Left lung (tissue), 14 donors: ENCODE measurements at places on chromosomes 4 and X. TPM values are rescaled to one million over a fixed set of nuclear protein-coding genes. Genes with fewer than 3 reads are reported as not detected.

FRMPD3 gene
- 0.32 TPM for total RNA-seq

MAGEA1 gene
- total RNA-seq, result not detected

PITX2 gene
- not detected for total RNA-seq

- no peak overlapping the region for H3K27ac ChIP-seq
- H3K4me1 ChIP-seq, result no peaks in the 10 kb centered on the region
- no peak for DNase-seq
- no peak overlapping the region for H3K4me3 ChIP-seq
- no peaks in the 10 kb centered on the region for H3K36me3 ChIP-seq
Measured at GRCh38 chrX:17882680-17883079, 21.6 kb upstream of the RAI2 start.

- H3K36me3 ChIP-seq, result peaks cover 15% of the 10 kb centered on the region
- peaks cover 9% of the 10 kb centered on the region for H3K27me3 ChIP-seq
- no peak overlapping the region for H3K27ac ChIP-seq
Measured at GRCh38 chr4:83107631-83108030, 6.9 kb downstream of the PLAC8 start.

DNA sequence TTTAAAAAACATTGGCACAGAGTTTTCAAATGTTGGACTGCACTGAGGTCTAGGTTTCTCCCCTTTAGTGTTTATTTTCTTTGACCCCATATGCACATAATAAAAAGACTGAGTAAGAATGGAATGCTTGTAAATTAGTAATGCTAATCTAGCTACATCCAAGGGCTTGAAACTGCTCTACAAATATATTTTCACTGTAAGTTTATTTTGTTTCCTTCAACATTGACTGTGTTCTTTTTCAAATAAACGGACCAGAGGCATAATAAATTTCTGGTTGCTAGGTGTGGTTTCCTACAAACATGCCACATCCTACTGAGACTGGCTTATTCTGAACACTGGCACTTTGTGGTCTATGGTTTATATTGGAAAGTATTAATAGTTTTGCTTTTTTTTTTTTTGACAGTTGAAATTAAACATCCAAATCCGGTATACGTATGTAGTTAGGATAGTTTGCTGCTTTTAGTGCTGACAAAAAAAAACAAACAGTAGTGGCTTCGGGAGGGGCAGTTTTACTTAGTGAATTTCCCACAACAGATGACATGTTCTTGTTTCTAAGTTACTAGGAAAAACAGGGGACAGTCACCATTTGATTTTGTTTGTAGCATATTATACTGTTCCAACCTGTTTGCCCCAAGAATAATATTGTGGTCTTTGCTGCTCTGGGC is 13.2 kb downstream of the CA5B start:
- peaks cover 8% of the 10 kb centered on the region for H3K4me1 ChIP-seq
- H3K36me3 ChIP-seq, result no peaks in the 10 kb centered on the region
- no peaks in the 10 kb centered on the region for H3K27me3 ChIP-seq
- no peak overlapping the region for H3K4me3 ChIP-seq

- H3K4me1 ChIP-seq, result peaks cover 6% of the 10 kb centered on the region
- H3K27me3 ChIP-seq, result no peaks in the 10 kb centered on the region
- no peak for DNase-seq
Measured at GRCh38 chr4:107870236-107870635, 45.5 kb downstream of the SGMS2 start.

DNA sequence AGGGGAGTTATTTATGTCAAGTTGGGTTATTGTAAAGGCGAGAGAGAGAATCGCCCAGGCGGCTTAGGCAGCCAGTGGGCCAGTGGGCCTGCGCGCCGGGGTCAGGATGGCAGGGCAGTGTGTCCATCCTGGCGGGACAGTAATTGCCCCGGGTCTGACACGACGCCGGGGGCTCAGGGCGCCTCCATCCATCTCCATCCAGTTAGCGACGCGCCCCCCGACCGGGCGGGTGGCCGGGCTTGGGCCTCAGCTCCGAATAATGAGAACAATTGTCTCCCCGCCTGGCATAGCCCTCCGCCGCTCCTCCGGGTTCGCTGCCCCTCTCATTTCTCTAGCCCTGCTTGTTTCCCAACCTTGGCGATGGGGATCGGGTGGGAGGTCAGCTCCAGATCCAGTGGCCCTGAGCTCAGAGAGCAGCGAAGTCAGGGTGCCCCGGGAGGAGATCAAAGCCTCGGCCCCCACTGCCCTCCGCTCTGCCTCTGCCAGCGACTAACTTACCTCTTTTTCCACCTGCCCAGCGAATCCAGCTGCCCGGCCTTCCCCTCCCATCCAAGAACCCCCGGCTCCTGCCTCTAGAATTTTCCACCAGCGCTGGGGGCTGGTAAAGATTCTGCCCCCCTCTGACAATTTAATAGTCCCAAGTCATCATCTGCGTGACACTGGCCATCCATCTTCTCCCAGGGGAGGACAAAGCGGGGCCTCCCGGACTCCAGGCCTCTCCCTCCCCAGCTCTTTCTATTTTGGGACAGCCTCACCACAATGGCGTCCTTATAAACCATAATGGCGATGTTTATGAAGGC is 56.9 kb upstream of the TMEM33 start:
- peaks cover 100% of the 10 kb centered on the region for H3K27me3 ChIP-seq
- peaks cover 15% of the 10 kb centered on the region for H3K4me1 ChIP-seq
- H3K4me3 ChIP-seq, result no peak overlapping the region
- no peak overlapping the region for H3K27ac ChIP-seq

- no peak overlapping the region for H3K27ac ChIP-seq
- H3K27me3 ChIP-seq, result no peaks in the 10 kb centered on the region
- no peak for DNase-seq
- H3K4me1 ChIP-seq, result no peaks in the 10 kb centered on the region
- H3K4me3 ChIP-seq, result no peak overlapping the region
- no peaks in the 10 kb centered on the region for H3K36me3 ChIP-seq
Measured at GRCh38 chrX:84339507-84340364, 151.7 kb upstream of the RPS6KA6 start.

GRCh38 chrX:154321594-154321993 is 26.0 kb downstream of the TKTL1 start:
- no peak overlapping the region for H3K27ac ChIP-seq
- no peak for DNase-seq
- no peaks in the 10 kb centered on the region for H3K4me1 ChIP-seq
- H3K36me3 ChIP-seq, result no peaks in the 10 kb centered on the region

- H3K4me3 ChIP-seq, result no peak overlapping the region
- H3K27me3 ChIP-seq, result no peaks in the 10 kb centered on the region
- H3K4me1 ChIP-seq, result no peaks in the 10 kb centered on the region
- no peaks in the 10 kb centered on the region for H3K36me3 ChIP-seq
- no peak overlapping the region for H3K27ac ChIP-seq
- no peak for DNase-seq
Measured at GRCh38 chr4:85555206-85555605, 80.3 kb downstream of the ARHGAP24 start.

DNA sequence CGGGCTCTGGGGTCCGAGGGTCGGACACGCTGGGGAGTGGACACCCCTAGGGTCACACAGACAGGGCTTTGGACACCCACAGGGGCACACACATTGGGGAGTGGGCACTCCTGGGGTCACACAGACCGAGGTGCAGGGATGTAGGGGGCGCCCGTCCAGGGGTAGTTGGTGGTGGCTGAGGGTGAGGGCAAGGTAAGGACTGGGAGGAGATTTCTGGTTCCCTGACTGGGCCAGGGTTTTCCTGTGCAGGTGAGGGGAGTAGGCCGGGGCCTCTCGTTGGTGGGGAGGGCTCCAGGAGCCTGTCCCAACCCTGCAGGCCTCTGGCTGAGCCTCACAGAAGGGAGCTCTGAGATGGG is 21.9 kb upstream of the WDR45 start:
- peak overlapping the region; percentile 82 for H3K27ac ChIP-seq
- no peaks in the 10 kb centered on the region for H3K36me3 ChIP-seq
- DNase-seq, result no peak
